M059J (cell line): ENCODE measurements at places on chromosomes 6 and 20. TPM values are rescaled to one million over a fixed set of nuclear protein-coding genes. Genes with fewer than 3 reads are reported as not detected.

Gene C6orf141
- total RNA-seq, result 11.7 and 16.6 TPM in 2 replicates

Gene JPH2
- 16.4 and 39.3 TPM in 2 replicates for total RNA-seq

DNA sequence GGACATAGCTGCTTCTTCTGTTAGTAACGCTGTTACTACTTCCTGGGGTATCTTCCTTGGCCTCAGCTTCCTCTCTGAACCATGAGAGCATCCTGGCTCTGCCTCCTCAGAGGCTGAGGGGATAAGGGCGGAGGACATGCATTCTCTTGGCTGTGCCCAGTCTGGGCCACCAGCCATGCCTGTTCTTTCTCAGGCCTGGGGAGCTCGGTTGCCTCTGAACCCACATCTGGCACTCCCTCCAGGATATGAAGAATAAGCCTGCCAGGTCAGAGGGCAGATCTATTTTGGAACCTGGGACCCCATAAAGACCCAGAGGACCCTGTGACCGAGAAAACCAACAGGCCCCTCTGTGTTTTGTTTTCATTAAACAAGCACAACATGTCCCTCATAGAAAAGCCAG is 6.6 kb upstream of the ANGPT4 start:
- DNase-seq, result no peak

DNA sequence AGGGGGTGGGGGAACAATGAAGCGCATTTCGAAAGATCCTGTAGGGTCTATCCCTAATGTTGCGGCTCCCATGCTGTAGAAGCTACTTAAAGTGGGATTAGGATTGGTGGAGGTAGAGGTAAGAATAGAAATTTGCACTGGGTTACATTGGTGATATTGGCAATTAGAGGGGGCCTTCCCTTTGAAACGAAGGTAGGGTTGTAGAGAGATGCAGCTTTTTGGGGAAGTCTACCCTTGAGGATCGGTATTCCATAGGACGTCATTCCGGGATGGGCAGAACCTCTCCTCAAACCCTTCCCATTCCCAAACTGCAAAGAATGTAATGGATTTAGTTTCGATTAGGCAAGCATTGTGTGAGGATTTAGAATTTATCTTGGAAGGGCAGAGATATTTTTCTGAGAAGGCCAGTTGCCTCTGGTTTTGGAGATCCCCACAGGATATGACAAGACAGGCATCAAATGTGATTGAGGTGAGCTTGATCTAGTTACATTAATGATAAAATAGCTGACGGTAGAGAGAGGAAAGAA is 5.4 kb upstream of the ZNFX1 start:
- DNase-seq, result no peak

- no peak for DNase-seq
These were observed 47.8 kb upstream of the TAGAP start for GRCh38 chr6:159092631-159093030.

DNA sequence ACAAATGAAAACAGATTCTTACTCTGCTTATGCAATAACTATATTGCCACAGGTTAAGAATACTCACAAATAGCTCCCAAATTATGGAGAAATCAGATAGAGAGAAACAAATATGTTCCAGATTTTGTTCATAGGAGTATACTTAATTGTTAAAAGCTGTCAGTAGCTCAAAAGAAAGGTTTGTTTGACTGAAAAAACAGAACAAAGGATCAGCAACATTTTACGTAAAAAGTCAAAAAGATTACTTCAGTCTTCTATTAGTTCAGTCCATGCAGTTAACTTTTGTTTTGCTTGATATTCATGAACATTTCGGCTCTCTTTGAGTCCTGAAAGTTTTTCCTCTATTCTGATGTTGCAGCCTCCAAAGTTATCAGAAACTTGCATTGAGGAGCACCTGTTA is 13.4 kb upstream of the NANP start:
- no peak for DNase-seq

DNA sequence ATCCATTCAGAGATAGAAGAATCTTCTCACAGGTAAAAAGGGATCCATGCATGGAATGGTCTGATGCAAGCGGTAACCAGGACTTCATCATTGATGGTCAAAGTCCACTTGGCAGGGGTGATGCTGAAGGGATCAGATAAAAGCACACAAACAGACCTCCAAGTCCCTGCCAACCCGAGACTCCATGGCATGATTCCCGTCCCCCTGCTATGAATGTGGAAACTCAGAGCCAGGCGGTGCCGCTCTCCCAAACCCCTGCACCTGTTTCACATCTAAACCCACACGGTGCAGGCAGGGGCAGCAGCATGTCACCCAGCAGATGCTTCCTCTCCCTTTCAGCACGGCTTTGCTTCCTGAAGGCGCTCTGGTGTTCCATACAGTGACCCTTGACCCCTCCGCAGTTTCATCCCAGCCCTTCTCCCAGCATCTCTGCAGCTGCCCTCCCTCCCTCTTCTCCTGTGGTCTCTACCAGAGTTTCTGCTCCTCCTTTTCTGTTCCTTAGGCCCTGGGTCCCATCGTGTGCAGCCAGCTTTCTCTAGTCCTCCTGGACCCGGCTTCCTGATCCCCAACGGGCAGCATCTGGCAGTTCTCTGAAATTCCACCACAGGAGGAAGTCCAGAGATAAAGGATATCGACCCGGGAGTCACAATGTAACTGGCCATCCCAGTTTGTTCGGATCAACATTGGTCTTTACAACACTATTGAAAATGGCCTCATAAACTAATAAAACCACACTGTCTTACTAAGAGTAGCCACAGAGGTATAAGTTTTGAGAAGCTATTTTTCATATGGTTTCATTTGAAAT is 235.0 kb downstream of the TTLL2 start:
- DNase-seq, result no peak

- DNase-seq, result no peak
These were observed 123.3 kb downstream of the ZFAND3 start for GRCh38 chr6:37942606-37943376.

Gene CST3
- 330 and 411 TPM in 2 replicates for total RNA-seq

GRCh38 chr6:165676435-165677068 is 13.5 kb upstream of the PDE10A start:
- DNase-seq, result peak; percentile 61

Gene SIRPB2
- total RNA-seq, result 0.07 TPM in 1 of 2 replicates, not detected in the other

DNA sequence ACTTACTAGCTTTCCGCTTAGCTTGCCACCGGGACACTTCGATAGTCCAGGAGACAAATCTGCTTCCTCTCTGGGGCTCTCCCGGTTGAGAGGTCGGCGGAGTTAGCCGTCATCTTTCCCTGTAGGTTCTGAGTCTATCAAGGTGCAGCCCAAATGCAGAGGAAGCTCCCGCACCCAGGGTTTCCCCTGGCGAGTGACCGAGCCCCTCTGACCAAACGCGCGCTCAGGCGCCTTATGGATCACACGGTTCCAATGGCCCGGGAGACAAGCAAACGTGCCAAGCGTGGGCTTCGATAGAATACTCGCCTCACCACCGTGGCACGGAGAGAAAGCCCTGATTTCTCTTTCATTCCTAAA is 15.8 kb upstream of the FOXC1 start:
- no peak for DNase-seq

Gene DEFB125
- total RNA-seq, result not detected in 2 replicates

Gene MUCL3
- total RNA-seq, result not detected in 2 replicates

Gene GNAS-AS1
- total RNA-seq, result 1.0 TPM in 1 of 2 replicates, not detected in the other

Gene CEP43
- 30.8 and 37.2 TPM in 2 replicates for total RNA-seq

Gene MCM3
- 135 and 211 TPM in 2 replicates for total RNA-seq

GRCh38 chr6:159981403-159982245 is 12.7 kb downstream of the IGF2R start:
- DNase-seq, result peak; percentile 94

Gene VIP
- not detected in 2 replicates for total RNA-seq

Gene COQ3
- total RNA-seq, result 7.6 and 14.9 TPM in 2 replicates

Gene PAX1
- total RNA-seq, result not detected in 2 replicates

- no peak for DNase-seq
These were observed 149.7 kb upstream of the TMEM170B start for GRCh38 chr6:11387707-11388430.

DNA sequence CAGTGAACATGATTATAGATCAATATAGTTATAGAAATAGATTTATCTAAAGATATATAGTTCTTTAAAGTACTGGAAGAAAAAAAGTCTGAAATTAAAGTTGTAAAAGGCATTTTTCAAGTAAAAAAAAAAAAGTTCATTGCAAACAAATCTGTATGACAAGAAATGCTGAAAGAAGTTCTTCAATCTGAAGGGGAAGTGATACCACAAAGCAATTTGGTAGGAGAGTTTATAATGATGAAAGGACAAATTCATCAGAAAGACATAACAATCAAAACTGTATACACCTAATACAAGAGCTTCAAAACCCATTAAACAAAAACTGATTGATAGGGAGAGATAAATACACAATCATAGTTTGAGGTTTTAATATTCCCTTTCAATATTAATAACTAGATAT is 14.1 kb downstream of the HUS1B start:
- DNase-seq, result no peak

Gene TMEM74B
- 0.34 TPM in 2 replicates for total RNA-seq

Gene GLP1R
- not detected in 2 replicates for total RNA-seq

Gene SAMD3
- 2.8 and 4.2 TPM in 2 replicates for total RNA-seq

DNA sequence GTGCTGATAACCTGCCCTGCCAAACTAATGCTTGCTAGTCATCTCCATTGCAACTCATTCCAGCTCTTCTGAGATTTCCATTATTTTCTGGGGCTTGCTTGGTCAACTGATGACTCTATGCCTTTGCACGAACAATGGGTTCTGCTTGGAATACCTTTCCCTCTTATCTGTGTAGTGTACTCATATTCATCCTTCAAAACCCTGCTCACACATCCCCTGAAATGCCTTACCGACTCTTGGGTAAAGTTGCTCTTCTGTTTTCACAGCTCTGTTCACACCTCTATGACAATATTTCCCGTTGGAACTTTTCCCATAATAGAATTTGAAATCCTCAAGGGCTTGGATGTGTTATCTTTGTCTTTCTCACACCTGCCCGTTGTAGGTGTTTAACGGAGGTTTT is 331.0 kb upstream of the SOX4 start:
- DNase-seq, result no peak

DNA sequence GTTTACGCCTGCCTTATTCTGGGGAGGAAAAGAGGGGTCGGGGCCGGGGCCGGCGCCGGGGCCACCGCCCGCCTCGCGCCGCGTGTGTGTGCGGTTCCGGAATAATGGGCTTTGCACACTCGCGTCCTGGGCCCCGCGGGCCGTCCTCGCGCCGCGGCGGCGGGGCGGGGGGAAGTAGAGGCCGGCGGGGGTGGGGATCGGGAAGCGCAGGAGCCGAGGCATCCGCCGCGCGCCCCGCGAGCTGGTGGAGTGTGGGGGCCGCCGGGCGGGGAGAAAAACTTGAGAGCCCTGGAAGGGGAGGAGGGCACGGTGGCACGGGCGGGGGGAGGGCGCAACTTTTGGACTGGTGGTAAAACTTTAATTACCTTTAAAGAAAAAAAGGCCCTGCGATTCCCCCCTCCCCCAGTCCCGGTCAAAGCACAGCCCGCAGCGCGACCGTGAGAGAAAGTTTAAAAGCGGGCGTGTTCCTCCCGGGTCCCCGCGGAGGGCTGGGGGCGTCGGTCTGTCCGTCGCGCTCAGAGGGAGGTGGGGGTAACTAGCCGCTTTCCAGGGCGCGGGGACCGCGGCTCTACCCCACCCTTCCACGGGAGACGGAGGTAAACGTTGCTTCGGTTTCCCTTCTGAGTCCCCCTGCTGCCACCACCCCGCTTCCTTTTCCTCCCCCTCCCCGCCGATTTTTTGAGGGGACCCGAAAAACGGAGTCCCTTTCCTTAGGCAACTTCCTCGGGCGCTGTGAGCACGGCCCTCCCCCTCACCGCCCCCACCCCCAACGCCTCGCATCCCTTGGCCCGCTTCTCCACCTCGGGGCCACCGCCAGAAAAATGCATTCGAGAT is 1.9 kb downstream of the L3MBTL3 start:
- DNase-seq, result peak; percentile 28

DNA sequence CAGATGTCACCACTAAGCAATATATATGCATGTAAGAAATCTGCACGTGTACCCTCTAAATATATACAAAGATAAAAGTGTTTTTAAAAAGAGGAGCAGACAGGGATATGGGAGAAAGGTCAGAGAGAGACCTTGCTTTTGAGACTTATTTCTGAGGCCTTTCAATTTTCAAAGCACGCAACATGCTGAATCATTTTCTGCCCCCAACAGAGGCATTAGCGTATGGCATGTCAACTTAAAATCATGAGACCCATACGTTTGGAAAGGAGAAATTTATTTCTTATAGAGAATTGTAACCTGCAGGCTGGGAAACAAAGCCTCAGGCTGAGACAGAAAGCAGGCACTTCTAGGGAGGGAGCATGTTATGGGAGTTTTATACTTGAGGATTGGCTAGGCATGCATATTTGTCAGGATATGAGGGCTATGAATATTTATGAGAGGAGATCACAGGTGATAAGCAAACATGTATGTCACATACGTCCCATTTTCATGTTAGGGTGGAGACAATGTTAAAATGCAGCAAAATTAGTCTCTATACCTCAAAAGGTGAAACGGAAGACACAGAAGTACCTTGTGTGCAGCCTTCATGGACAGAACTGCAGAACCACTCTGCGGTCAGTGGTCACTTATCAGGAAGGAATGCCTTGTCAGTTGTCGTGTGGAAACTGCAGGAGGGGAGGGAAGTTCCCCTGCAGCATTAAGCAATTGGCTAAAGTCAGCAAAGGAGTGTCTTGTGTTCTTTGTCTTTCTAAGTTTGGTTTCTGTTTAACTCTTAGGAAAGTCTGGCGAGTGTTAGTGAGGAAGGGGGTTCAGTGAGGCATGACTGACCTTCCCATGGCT is 6.3 kb upstream of the GABRR2 start:
- no peak for DNase-seq

- peak; percentile 92 for DNase-seq
These were observed 55.5 kb downstream of the PRDM1 start for GRCh38 chr6:106141441-106142237.

Gene SALL4
- 1.6 and 2.4 TPM in 2 replicates for total RNA-seq

- DNase-seq, result peak; percentile 52
These were observed 59.7 kb downstream of the SYNJ2 start for GRCh38 chr6:158041370-158041769.

GRCh38 chr6:115765966-115766365 is 294.7 kb downstream of the FRK start:
- DNase-seq, result no peak

- peak; percentile 32 for DNase-seq
These were observed 46.9 kb downstream of the OSTM1 start for GRCh38 chr6:108027594-108027993.

Gene AFDN
- total RNA-seq, result 17.1 and 32.3 TPM in 2 replicates

DNA sequence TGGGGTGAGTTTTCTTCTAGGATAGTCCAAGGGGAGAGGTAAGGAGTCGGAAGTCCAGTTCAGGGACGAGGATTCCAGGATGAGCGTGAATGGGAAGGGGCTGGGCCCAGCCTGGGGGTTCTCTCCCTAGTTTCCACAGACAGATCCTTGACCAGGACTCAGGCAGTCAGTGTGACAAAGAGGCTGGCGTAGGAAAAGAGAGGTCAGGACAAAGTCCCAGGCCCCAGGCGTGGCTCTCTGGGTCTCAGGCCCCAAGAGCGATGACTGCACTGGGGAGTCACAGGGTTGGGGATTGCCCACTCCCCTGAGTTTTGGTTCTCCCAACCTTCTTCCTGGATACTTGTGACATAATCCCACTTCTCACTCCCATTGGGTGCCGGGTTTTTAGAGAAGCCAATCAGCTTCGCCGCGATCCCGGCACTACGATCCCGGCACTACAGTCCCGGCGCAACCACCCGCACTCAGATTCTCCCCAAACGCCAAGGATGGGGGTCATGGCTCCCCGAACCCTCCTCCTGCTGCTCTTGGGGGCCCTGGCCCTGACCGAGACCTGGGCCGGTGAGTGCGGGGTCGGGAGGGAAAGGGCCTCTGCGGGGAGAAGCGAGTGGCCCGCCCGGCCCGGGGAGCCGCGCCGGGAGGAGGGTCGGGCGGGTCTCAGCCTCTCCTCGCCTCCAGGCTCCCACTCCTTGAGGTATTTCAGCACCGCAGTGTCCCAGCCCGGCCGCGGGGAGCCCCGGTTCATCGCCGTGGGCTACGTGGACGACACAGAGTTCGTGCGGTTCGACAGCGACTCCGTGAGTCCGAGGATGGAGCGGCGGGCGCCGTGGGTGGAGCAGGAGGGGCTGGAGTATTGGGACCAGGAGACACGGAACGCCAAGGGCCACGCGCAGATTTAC is 46.2 kb upstream of the TRIM26 start:
- DNase-seq, result peak; percentile 89
